ENCODE measurements at places on chromosomes 3 and 15.

DNA sequence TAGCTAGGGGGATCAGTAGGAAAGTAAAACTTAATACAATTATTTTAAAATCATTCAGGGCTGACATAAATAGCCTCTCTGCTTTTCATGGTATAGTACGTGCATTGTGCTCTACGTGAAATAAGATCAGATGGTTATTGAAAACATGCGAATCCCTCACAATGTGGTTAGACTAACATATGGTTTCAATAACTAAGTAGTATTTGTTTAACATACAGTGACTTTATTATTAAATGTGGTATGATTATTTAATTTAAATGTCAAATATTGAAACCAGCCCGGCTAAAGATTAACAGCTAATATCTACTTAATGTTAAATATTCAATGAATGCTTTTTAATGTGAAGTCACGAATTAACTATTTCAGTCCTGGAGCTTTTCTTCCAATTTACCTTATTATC lies 473.9 kb upstream of the THBS1 start:
- no peak for DNase-seq

- DNase-seq, result no peak
Observed at GRCh38 chr3:178131801-178132200, 404.4 kb upstream of the KCNMB2 start.

- DNase-seq, result no peak
Observed at GRCh38 chr3:61723038-61723437, 161.7 kb downstream of the PTPRG start.

DNA sequence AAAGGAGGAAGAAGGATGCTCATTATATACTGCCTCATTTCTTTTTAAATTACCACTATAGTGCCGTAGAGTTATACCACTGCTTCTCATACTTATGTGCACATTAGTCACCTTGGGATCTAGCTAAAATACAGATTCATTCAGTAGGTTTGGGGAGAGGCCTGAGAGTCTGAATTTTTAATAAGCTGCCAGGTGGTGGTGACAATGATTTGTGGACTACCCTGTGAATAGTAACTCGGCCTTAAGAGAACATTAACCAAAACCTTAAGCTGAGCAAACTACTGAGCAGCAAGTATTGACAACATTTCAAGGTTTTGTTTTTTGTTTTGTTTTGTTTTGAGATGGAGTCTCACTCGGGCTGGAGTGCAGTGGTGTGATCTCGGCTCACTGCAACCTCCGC lies 19.8 kb downstream of the UBA5 start:
- DNase-seq, result no peak

DNA sequence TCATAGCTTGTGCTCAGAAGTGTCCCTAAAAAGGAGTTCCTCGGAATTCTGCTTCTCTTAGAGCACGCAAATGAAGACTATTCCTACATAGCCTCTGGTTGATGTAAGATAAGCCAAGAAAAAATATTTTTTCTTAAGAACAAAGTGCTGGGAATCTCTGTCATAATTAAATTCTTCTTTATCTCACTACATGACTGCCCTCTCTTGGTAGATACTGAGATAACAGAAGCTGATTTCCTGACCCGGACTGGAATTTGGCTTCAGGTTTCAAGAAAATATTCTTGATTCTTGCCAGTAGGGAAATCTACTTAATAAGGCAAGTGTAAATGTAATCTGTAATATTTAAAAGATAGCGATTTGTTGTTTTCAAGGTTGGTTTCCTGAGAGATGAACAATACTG lies 31.3 kb upstream of the SETMAR start:
- no peak for DNase-seq

DNA sequence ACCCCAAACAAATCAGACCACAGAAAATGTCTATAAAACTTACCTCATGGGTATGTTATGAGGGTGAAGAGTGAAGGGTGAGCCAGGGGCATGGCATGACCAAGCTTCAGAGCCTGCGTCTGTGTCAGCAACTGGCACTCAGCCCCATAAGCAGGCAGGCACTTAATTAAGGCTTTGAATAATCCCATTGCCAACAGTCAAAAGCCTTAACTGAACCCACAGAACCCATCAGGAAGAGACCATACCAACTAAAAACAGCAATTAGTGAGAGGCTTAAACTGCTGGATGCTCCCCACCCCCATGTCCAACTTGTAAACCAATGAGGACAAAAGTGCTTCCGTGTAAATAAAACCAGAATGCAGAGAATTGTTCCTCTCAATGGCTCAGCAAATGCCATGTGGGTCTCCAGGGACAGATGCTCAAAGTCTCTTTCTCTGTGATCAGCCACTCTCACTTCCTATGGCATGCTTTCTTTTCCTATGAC lies 126.0 kb downstream of the MYLK start:
- DNase-seq, result no peak

- DNase-seq, result no peak
Observed at GRCh38 chr15:25830844-25831451, 32.2 kb downstream of the ATP10A start.

DNA sequence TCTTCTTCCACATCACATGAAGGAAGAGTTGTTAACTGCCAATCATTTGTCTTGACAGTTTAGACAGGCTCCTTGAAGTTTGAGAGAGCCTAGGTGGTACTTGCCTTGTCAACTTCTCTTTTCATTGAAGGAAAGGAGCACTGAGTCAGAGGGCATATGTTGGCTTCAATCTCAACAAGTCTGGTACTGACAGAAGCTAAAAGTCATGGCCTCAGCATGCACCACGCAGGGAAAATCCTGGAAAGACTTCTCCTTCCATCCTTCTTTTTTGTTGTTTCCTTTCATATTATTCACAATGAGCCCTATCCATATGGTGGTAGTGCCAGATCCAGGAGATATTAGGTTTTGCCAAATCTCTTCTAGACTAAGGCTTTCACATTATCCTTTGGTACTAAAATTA lies 1272.5 kb downstream of the ROBO1 start:
- DNase-seq, result no peak

DNA sequence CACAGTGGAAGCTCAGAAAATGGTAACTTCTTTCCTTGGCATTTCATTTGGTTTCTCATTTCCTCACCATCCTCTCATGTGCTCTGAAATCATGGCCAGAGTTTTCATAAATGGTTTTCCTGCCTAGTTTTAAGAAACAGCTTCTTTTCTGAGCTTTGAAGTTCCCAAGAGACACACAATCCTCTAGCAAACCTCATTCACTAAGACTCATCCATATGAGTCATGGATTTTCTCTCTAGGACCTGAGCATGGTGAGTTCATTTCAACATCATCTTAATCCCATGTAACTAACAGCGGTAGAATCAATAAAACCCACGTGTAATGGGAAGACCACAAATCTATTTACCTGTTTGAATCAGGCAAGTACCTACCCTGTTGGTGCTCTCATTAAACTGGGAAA lies 274.5 kb upstream of the LRTM1 start:
- no peak for DNase-seq

DNA sequence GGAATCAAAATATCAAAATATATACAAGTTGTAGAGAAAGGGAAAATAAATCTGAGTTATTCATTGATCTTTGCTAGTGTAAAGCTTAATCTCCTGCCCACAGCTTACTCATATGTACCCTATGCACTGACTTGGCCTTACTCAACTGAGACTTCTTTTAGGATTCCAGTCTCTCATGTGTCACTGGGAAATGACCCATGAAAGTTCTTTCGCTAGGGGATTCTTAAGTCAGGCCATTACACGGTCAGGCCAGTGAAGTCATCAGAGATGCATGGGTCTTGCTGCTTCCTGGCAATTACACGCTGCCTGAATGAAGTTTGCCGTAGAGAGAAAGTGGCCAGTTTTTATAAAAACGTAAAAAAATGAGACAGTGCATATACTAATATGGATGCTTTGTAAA lies 20.7 kb upstream of the LPP start:
- DNase-seq, result no peak

DNA sequence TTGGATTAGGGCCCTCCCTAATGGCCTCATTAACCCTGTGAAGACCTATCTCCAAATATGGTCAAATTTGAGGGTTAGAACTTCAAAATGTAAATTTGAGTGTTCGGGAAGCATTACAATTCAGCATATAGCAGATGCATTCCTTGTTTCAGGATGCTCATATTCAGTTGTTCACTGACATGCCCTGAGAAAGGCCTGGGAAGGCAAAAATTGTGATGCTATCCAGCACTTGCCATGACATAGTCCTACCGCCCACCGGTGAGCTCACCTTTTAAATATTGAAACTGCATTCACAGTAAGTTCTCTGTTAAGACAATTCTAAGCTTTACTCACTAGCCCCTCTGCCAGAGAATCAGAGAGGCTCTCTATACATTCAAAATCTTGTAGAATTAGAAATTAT lies 300.3 kb upstream of the CCDC54 start:
- no peak for DNase-seq

GRCh38 chr3:1583044-1583443 lies 490.2 kb downstream of the CNTN6 start:
- DNase-seq, result no peak

DNA sequence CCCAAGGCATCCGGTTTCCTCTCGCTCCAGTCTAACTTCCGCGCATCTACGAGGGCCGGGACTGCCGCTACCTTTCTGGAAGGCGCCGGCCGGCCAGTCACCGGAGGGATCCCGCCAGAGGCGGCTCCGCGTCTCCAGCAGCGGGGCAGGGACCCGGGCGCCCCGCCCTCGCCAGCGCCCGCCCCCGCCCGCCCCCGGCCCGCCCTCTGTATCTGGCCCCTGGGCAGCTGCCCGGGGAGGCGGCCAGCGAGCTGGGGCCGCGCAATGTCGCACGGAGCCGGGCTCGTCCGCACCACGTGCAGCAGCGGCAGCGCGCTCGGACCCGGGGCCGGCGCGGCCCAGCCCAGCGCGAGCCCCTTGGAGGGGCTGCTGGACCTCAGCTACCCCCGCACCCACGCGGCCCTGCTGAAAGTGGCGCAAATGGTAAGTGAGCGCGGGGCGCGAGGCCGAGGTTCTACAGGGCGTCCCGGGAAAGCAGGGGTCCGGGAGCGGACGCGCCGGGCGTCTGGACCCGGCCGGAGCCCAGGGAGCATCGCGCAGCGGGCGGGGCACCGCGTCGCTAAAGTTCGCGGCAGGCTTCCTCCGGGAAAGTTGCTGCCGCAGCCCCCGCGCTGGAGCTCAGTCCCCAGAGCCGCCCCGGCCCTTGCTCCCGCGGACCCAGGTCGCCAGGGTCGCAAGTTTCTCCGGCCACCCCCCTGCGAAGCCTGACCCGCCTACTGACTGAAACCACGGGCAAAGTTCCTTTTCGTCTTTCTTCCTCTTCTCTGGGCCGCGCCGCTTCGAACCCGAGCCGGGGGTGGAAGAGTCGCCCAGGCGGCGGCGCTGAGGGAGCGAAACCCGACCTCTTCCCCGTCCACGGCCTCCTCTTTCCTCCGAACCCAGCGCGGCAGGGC lies at the start of gene CMTM7:
CMTM7 (plus strand) TSS at position 211 of the 893 bp plus-strand sequence; CDS start at position 265, 54 bp downstream.
- peak; percentile 77 for DNase-seq

DNA sequence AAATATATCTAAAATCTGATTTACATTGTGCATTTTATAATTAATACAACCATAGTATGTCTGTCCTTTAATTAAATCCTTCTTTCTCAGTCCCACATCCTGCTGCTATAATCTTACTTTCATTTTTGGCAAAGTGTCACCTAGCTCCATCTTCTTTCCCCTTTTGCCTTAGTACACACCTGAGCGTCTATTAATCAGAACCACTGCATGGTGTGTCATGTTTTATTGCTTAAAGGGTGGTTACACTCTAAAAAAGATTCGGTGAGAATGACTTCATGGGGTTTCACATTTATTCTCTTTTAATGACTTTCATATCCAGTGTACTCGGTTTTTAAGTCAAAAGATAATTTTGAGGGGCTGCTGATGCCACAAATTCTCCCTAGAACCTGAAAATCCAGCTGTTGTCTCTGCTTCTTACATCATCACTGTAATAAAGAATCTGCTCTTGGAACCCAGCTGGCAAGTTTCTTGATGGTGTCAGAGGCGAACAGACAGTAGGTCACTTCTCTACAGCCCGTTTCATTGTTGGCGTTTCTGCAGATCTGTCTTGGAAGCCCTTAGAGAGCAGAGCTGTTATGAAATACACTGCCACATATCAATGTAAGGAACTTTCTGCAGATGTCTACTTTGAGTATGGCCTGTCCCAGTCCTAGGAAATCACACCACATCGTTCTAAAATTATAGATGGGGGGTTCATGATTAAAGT lies 99.7 kb downstream of the TIGIT start:
- DNase-seq, result no peak

DNA sequence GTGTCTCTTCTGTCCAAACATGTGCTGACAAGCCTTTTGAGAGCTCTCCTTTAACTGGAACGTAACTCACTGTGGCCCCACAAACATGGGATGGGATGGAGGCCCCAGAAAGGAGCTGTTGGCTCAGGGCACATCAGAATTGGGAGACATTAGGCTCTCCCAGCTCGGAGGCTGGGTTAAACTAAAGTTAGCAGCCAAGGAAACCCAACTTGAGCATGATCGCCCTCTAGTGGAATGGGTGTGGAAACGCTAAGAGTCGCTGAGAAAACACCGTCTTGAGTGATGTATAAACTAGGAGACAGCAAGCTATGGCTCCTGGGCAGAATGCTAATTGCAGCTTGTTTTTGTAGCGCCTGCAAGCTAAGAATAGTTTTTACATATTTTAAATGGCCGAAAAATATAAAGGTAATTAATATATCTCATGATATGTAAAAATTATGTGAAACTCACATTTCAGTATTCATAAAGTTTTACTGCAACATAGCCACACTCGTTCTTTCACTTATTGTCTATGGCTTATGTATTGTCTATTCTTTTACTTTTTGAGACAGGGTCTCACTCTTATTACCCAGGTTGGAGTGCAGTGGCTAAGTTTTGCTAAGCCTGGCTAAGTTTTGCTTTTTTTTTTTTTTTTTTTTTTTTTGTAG lies 138.8 kb upstream of the HACD2 start:
- peak; percentile 69 for DNase-seq

- no peak for DNase-seq
Observed at GRCh38 chr15:41928100-41928499, 34.2 kb upstream of the SPTBN5 start.

DNA sequence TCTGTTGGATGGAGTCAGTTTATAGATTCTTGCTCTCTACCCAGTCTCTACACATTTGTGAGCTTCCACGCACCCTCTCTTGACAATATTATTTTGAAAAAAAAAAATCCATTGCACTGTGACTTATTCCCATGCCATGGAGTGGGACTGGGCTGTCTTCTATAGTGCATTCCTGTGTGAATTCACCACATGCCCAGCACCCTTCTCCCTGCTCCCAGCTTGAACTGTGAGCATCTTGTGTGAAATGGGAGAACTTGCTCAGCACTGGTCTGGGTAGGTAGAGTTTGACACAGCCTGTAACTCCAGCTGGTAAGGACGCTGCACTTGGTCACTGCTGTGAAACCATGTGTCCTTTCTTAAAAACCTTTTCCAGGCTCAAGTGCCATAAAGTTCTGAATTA lies 91.9 kb downstream of the ARNT2 start:
- DNase-seq, result no peak

All from type B pancreatic cell (in vitro differentiated cells).